Activated T-cell treated with anti-CD3 and anti-CD28 coated beads for 24 hours (primary cell): ENCODE measurements at places on chromosomes 16 and 17.

GRCh38 chr16:89923640-89924296, 626 bp downstream of the TUBB3 start:
- DNase-seq: no peak

DNA sequence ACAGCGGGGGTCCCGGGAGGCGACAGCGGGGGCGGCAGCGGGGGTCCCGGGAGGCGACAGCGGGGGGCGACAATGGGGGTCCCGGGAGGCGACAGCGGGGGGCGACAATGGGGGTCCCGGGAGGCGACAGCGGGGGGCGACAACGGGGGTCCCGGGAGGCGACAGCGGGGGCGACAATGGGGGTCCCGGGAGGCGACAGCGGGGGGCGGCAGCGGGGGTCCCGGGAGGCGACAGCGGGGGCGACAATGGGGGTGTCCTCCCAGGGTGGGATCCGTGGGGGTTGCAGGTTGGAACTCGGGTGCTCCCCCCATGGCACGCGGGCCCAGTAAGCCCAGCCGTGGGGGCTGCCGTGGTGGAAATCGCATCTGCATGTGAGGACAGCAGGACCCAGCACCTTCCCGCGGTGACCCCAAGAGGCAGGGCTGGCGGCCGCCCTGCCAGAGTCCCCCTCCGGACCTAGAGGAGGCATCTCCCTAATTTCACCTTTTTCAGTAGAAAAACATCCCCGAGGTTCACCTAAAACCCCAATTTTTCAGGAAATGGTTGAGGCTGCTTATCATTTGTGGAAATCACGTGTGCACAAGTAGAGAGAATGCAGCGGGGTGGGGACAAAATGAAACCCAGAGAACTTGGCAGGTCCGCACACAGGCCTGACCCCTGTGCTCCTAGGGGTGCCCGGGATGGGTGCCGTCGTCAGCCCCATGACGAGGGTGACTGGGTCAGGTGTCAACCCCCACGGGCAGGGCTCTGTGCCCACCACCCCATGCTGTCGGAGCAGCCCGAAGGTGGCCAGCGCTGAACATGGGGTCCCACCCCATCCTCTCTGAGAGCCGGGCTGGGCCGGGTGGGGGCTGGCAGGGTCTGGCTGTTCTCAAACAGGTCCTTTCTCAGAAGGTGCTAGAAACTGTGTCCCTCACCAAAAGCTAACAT, 10.5 kb upstream of the METRNL start:
- no peak for DNase-seq

DNA sequence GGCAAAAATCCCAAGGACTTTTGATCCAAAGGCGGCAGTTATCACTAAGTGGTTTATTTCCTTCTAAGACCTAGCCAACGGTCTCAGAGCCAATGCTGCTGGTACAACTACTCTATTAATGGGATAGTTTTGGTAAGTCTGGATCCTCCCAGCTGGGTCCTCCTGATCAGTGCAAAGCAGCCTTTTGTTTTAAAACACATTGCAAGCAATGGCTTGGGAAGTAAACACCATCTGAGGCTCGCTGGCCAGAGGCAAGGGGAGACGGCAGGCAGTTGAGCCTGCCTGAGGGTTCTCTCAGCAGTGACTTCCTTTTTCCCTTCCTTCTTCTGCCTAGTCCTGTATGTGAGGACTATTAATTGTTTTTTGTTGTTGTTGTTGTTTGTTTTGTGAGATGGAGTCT, 1.6 kb upstream of the SLC5A10 start:
- no peak for DNase-seq

- DNase-seq: no peak
Observed at GRCh38 chr16:49675413-49675812, 180.5 kb downstream of the ZNF423 start.

- no peak for DNase-seq
Observed at GRCh38 chr17:78966123-78966813, 13.5 kb downstream of the LGALS3BP start.

DNA sequence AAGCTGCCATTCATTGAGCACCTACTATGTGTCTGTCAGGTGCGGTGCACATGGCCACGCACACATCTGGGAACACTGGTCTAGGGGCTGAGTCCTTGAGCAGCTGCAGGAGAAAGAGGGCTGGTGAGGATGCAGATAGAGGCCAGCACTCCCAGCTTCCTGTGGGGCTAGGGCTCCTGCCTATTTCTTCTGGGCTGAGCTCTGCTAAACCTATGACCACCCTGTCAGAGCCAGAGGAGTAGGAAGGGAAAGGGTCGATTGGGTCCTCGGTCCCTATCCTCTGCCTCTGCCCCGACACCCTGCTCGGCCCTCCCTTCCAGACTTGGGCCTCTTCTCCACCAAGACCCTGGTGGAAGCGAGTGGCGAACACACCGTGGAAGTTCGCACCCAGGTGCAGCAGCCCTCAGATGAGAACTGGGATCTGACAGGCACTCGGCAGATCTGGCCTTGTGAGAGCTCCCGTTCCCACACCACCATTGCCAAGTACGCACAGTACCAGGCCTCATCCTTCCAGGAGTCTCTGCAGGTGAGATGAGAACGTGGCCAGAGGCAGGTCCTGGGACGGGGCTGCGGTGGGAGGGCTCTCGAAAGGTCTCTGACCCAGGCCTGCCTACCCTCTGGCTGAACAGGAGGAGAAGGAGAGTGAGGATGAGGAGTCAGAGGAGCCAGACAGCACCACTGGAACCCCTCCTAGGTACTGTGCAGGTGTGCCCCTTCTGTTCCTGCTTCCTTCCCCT, 4.0 kb upstream of the TMEM88 start:
- no peak for DNase-seq

DNA sequence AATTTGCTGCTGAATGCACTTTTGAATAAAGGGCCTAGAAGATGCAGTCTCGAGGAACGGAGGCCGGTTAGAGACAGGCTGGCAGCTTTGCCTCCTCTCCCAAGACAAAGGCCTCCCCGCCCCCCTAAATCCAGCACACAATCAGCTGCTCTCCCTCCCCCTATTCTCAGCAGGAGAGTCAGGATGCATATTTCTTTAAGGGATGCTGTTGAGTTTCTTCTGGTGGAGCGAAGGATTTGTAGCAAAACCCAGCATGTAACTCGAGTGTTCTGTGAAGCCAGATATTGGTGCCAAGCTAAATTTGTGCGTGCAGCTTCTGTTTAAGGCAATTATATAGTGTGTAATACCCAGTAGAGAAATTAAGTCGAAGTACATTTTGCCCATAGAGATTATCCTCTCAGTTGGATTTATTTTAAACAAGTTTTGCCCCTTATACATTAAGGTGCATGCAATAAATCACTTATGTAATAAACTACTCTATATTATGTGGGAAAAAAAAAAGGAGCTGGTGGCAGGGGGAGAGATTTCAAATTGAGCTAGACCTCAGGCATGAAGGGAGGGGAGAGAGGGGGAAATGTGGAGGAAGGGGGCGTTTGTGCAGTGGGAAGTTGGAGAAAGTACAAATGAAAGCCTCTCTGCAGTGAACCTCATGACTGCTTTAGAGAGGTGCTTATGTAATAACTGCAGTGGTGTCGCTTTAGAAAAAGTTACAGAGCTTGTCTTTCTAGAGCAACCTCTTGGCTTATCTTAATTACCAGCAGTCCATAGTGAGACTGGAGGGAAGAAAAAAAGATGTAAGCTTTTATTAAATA, 599.2 kb downstream of the MAF start:
- DNase-seq: no peak

DNA sequence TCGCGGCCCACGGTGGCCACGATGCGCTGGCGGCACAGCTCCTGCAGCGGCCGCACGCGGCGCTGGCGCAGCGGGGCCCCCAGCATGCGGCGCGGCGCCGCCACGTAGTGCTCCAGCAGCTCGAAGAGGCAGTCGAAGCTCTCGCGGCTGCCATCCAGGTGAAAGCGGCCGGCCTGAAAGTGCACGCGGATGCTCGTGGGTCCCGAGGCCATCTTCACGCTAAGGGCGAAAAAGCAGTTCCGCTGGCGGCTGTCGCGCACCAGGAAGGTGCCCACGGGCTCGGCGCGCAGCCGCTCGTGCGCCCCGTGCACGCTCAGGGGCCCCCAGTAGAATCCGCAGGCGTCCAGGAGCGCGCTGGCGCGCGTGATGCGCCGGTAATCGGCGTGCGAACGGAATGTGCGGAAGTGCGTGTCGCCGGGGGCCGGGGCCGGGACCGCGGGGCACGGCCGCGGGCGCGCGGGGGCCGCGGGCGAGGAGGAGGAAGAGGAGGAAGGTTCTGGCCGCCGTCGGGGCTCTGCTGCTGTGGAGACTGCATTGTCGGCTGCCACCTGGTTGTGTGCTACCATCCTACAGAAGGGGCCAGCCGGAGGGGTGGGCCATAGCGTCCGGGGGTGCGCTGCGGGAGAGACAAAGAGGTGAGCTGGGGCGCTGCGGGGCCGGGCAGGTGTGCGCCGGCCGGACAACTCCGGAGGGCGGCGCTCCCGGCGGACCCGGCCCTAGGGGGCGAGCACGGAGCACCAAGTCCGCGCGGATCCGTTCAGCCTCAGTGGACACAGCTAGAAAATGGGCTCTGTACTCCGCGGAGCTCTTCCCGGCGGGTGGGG, 879 bp downstream of the SOCS1 start:
- peak; percentile 33 for DNase-seq

GRCh38 chr17:74417178-74418045, 14.5 kb upstream of the GPRC5C start:
- no peak for DNase-seq

DNA sequence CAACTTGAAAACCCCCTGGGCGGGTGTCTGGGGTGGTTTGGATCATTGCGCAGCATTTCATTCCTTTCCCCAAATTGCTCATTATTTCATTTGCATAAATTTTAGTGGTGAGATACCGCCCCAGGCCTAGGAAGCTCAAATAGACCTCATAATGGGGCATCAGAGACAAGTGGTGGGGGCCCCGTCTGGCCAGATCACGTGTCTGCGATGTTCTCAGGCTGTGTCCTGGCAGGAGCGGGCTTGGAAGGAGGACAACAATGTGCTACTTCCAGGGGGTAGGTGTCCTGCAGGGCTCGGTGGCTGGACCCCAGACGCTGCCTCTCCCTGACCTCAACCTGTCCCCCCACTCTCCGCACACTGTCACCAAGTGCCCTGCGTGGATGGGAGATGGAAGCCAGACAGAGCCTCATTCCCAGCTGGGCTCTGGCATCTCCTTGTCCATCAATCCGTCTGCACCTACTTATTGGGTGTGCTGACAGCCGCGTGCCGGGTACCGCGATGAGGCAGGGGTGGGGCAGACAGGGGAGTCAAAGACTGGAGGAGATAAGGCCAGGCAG, 116.9 kb downstream of the NTN1 start:
- no peak for DNase-seq

GRCh38 chr17:28744104-28744971, 527 bp downstream of the TRAF4 start:
- DNase-seq: peak; percentile 62

DNA sequence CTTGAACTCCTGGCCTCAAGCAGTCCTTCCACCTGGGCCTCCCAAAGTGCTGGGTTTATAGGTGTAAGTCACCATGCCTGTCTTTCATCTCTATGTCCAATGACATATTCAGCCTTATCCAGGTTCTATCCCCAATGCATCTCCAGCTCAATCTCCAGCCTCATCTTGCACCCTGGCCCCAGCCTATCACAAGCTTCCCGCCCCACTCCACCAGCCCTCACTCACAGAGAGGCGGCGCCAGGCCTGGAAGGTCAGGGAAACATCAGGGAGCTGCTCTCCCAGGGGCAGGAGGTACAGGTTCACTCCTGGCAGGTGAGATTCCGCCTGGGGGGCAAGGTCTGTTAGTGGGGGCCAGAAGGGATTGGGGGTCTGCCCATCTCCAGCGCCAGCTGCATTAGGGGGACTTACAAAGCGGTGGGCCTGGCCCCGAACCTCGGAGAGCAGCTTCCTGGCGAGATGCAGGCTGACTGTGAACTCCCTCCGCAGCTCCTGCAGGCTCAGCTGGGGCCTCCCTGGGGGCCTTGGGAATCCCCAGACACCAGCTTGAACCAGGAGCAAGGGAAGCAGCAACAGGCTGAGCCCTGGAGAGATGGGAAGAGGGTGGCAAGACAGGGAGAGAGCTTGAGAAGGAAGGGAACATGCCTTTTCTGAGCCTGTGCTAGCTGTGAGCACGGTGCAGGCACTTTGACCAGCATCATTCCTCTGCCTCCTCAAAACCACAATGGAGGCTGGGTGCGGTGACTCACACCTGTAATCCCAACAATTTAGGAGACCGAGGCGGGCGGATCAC, 3.0 kb downstream of the IL27 start:
- no peak for DNase-seq

DNA sequence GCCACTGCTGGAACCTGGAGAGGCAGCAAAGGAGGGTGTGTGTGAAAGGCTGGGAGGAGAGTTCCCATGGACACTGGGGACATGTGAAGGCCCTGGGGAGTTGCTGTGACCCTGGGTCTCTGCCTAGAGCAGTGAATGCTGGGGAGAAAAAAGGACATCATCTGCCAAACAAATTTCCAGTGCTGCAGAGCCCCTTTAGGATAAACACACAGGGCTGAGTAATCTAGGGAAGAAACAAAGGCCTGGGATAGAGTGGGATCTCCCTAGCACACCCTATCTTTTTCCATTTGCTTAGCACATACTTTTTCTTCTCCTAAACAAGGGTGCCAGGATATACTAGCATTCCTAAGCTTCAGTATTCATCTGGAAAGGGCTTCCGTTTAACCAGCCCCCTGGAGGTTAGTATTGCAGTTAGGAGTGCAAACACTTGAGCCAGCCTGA, 3.3 kb upstream of the HIGD1B start:
- no peak for DNase-seq

DNA sequence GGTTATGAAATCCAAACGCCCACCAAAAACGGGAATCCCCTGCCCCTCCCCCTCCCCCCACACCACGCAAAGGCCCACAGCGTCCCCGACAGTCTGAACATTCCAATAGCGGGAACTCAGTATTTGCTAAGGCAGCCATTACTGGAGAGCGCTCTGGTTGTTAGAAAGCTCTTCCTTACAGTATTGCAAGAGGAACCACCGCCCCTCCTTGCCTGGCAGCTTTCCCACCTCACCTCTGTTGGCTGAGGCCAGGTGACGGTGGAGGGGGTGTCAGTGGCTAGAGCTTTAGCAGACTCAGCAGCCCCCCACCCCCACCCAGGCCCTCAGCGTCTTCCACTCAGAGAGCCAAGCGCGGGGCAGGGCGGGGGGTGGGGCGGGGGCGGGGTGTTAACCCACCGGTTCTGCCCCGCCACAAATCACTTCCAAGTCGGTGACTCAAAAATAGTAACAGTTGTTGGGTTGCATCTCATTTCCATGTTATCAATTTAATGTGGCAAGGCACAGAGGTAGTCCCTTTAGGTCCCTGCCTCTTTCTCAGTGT, 2.2 kb upstream of the PLEKHH3 start:
- DNase-seq: no peak

DNA sequence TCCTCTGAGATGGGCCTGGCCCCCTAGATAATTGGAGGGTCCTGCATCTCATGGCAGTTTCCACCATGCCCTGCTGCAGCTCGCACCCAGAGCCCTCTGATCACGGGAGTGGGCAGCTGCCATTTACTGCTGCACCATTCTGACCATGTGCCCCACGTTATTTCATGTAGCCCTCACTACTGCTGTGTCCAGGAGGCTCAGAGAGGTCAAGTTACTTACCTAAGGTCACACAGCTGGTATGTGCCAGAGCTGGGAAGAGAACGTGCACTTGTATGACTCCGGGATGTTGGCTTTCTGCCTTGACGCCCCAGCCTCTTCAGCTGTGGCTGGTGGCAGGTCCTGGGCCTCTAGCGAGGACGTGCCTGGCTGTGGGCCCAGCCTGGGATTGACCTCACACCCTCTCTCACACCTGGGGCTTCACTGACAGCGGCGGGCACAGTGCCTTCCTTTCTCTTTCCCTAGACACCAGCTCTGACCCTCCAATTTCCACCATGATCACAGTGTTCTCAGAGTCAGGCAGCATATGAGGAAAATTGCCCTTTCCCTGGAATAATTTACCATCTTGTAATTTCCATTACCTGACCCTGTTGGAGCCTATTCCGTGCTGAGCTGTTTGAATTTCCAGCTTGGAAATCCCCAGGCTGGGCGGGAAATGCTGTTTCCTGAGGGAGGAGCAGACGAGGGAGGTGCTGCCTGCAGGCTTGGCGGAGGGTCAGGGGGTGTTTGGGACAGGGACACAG, 18.5 kb upstream of the DOC2B start:
- DNase-seq: no peak
